Activated naive CD8-positive, alpha-beta T cell treated with anti-CD3 and anti-CD28 coated beads, Interleukin-2, amount 10 ng/mL, durations not matched to agents 7 days and 5 days (primary cell): ENCODE measurements at places on chromosomes 5 and 9.

- DNase-seq = no peak
Measured at GRCh38 chr9:89940625-89941024, 335.8 kb downstream of the GADD45G start.

DNA sequence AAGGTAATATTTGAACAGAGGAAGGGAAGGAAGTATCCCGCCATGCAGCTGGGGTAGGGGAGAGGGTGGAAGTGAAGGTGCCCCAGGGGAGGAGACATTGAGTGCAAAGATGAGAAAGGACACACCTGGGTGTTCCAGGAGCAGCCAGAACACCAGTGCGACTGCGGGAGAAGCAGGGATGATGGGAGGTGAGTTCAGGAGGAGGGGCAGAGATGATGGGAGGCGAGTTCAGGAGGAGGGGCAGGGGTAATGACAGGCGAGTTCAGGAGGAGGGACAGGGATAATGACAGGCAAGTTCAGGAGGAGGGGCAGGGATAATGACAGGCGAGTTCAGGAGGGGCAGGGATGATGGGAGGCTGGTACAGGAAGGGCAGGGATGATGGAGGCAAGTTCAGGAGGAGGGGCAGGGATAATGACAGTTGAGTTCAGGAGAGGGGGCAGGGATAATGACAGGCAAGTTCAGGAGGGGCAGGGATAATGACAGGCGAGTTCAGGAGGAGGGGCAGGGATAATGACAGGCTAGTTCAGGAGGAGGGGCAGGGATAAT is 17.2 kb upstream of the SPOCK1 start:
- no peak for DNase-seq

DNA sequence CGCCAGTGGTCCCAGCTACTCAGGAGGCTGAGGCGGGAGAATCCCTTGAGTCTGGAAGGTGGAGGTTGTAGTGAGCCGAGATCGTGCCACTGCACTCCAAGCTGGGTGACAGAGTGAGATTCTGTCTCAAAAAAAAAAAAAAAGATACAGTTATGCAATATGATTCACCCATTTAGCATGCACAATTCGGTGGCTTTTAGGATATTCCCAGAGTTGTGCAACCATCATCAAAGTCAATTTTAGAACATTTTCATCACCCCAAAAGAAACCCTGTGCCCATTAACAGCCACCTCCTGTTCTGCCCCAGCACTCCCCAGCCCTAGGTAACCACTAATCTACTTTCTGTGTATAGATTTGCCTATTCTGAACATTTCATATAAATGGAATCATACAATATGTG is 4.3 kb upstream of the DHFR start:
- no peak for DNase-seq

- DNase-seq = no peak
Measured at GRCh38 chr5:87210743-87211142, 56.9 kb upstream of the RASA1 start.

GRCh38 chr5:34648840-34649158 is 7.3 kb upstream of the RAI14 start:
- no peak for DNase-seq

DNA sequence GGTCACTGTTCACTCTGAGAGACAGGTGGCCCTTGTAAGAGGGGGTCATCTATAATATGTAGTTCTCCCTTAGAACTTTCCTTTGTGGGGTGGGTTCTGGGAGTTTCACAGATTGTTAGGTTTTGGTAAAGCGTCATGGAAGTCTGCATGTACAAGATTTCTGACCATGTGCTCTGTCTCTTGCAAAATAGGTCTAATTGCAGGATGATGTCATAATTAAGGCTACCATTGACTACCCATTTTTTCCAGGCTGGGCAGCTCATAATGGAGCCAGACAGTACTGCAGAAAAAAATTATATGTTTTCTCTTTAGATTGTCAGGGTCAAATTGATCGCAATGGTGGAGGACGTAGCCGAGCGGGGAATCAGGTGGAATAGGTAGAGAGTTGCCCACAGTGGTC is 3.7 kb upstream of the GM2A start:
- no peak for DNase-seq
